Stimulated activated CD4-positive, alpha-beta T cell treated with anti-CD3 and anti-CD28 coated beads, Interleukin-4, amount 100 ng/mL, for 1 hour (primary cell): ENCODE measurements at places on chromosomes 7 and 10.
A peak's percentile ranks its signal among the peaks of the same experiment; 100 is the strongest.

DNA sequence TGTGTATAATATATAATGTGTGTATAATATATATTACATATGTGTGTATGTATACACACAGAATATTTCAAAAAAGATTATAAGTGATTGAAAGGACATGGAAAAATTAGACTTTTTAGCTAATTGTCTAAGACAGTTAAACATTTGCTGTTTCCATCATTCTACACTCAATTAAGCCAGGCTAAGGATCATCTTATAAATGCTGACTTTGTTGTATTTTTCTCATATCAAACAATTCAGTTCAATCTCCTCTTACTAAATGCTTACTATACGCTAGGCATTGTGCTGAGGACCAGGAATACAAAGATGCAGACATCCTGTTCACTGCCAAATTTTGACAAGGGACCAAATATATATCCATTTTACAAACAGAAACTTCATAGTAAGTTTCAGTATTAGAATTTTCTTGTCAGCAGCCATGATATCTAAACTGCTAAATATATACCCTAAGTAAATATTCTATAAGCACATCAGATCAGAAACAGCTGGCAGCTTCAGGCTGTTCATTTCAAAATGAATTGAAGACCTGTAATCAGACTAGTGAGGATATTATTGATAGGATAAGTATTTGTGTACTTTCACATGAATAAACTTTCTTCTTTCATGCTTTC is 10.3 kb upstream of the LRRN3 start:
- DNase-seq: no peak

DNA sequence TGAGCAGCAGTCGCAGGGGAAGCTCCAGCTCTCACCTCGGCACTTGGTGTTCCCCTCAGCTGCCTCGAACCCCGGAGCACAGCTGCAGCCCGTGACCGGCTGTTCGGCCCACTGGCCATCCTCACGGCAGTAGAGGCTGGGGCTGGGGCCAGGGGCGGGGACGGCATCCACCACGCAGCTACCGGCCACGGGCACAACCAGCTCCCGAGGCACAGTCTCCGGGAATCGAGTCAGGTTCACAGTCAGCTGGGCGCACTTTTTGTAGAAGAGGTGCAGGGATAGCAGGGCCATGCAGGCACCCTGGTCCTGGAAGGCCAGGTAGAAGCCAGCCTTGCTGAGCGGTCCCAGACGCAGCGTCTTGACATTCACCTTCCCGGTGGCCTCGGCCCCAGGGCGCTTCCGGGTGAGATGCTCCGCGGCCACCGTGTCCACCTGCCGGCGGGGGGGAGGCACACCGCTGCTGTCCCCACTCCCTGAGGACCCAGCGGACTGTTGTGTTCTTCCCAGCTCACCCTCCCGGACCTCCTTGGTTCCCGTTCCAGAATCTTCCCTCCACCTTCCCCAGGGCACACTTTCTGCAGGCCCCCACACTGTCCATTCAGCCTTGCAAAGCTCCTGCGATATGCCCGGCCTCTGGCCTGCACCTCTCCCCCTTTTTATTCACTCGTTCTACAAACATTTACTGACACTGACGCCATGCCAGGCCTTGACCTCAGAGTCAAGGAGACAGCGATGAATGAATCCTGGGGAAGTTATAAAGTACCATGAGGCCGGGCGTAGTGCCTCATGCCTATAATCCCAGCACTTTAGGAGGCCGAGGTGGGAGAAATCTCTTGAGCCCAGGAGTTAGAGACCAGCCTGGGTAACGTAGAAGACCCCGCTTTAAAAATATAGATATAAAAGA is 4.8 kb downstream of the EPHB4 start:
- no peak for DNase-seq

DNA sequence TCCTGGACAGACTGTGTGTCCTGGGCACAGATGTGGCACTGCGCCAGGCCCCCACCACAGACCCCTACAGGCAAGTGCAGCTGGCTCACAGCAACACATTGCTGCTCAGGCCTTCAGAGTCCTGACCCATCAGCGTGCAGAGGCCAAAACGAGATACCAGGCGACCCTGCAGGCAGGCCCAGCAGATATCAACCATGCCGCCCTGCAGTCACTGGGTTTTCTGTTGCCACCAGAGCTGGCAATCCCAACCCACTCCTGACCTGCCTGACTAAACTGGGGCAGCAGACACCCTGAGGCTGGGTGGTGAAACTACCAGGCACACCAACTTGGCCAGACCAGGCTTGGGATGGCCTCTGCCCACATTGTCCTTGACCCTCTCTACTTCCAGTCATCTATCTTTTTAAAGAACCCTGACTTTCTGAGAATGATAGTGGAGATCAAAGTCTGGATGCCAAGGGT is 20.3 kb downstream of the ZCCHC24 start:
- DNase-seq: no peak

DNA sequence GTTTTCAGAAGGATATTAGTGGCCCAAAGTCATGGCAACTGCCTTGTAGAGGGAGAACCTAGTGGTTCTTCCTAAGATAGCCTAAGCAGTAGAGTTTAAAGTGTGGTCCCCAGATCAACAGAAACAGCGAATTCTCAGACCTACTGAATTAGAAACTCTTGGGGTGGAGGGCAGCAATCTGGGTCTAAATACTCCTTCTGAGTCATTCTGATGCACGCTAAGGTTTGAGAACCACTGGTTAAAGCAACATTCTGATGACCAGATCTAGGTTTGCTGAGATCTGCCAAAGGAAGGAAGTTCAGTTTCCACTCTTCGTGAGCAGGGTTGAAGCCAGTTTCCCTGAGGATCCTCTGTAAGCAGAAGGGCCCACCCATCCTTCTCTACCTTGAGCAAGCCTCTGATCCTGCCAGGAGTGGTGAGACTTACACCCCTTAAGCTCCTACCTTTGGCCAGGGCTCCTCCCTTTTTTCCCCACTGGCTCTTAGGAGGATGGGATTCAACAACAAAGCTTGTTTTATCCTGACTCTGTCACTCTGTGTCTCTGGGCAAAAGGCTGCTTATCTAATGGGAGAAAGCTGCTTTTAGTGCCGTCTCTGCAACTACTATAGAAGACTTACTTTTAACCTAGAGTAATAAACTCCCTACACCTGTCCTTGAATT is 26.8 kb upstream of the TRUB1 start:
- no peak for DNase-seq

GRCh38 chr10:111986079-111986478 is 197.5 kb downstream of the GPAM start:
- DNase-seq: no peak

- DNase-seq: no peak
These were observed 442.3 kb upstream of the AKR1E2 start for GRCh38 chr10:4383651-4384098.

DNA sequence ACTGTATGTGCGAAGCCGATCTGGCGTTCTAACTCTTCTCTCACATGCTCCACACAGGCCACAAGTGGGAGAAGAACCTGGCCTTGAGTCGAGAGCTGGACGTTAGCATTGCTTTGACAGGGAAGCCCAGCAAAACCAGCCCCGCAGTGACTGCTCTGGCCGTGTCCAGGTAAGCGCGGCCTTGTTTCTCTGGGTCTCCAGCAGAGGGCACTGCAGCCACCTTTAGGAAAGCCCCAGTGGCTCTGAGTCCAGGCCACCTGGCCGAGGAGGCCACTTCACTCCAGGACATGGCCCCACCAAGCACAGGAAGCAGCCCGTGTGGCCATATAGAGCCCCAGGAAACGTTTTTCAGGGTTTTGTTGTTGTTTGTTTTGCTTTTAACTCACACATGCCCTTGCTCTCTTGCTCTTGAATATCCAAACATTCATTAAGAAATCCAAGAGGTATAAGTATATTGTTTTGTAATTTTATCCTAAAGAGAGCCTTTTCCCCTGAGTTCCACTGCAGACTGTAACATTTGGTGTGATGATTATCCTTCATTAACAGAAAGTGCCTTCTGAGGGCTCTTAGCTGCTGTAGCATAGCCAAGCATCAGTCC is 41.8 kb upstream of the LRRC18 start:
- peak; percentile 11 for DNase-seq

GRCh38 chr7:80942261-80943041 is 23.6 kb upstream of the SEMA3C start:
- DNase-seq: no peak

- DNase-seq: no peak
These were observed 149.8 kb downstream of the CCSER2 start for GRCh38 chr10:84478151-84478550.

GRCh38 chr10:24974976-24975375 is 22.6 kb upstream of the PRTFDC1 start:
- no peak for DNase-seq

- no peak for DNase-seq
These were observed 66.4 kb upstream of the TNRC18 start for GRCh38 chr7:5489991-5490536.

GRCh38 chr7:117155694-117156093 is 167.2 kb downstream of the WNT2 start:
- DNase-seq: no peak

DNA sequence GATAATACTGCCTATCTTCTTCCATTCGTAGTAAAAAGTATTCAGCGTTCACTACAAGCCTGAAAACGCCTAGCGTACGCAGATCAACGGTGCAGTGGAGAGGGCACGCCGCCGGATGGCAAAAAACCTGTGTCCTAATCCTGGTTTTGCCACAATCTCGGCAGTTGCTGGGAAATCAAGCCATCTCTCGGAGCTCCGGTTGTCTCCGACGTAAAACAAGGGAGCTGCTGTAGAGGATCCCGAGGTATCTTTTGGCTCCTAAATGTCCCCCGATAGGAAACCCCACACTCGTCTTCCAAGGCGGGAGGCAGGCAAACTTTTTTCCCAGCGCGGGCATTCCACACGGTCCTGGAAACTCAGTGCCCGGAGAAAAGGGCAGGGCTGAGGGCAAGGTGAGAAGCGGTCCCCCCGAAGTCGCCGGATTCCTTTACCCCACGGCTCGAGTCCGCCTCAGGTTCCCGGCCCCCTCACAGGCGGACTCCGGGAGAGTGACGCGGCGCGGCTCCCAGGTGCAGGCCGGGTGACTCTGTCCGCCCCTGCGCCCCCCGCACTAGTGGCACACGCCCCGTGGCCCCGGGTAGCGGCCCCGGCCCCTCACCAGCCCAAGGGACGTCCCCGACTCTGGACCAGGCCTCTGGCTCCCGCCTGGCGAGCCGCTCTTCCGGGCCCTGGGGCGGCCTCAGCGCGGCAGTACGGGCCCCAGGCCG is 649 bp downstream of the IDE start:
- peak; percentile 44 for DNase-seq

- DNase-seq: no peak
These were observed 64.3 kb downstream of the INSIG1 start for GRCh38 chr7:155361947-155362346.

DNA sequence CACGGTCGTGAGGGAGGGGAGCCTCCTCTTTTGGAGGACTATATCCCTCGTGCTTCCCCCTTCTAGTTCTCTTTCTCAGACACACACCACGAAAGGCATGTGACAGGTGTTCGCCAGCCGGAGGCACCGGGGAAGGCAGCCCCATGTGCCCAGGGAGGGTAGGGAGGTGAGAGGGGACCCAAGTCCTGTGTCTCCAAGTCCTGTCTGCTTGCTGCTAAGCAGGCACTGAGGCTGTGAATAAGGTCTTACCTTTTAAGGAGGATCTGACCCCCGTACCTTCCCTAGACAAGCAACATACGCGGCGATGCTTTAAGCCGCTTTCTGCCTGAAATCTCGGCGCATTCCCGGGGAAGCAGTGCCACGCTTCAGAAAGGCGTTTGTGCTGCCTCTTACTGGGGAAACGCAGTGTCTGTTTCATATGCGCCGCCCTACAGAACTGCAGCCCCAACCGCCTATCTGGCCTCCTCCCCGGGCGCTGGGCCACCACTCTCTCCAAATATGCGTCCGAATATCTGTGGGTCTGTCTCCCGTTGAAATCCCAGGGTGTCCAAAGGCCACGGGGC is 770 bp downstream of the PLXNA4 start:
- DNase-seq: no peak

DNA sequence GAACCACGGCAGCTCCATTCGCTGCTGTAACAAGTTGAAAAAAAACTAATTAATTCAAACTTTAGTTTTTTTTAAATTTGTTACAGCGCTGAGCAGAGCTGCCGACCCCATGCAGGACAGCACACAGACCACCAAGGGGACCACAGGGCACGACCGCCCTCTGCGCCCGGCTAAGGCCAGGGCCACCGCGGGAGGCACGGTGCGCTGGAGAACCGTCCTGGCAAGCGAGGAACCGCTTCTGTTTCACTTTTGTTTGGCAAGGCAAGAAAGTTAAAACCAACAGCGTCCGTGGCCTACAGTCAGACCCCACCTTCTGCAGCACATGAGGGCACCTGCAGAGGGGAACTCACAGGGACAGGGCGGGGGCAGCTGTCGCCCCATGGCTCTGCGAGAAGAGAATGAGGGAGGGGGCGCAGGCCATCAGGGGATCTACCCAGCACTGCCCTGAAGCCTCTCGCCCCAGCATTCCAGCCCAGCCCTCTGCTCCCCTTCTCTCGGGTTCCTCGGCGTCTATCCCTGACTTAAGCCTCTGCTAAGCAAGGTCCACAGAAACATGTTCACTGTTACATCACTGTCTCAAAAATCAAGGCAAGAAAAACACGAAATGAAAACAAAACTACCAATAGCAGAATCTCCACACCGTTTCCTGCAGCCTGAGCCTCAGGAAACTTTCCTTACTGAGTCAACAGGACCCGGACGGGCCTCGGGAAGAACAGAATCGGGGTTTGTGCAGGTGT is 204.4 kb downstream of the DIP2C start:
- no peak for DNase-seq

DNA sequence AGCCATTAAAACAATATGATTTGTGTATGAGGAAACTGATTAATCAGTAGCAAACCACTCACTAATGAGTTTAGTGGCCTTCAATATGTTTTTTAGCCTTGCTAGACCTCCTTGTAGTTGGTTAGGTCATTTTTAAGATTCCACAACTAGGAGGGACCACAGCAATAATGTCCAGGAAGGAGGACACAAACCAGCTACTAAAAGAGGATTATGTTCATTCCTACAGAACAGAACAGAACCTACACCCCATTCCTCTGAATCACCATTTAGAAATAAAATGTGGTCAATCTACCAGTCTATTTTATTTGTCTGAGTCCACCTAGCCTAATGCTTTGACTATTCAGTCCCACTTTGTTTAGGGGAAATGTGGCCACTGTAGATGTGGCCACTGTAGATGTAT is 226.3 kb downstream of the GLI3 start:
- no peak for DNase-seq

DNA sequence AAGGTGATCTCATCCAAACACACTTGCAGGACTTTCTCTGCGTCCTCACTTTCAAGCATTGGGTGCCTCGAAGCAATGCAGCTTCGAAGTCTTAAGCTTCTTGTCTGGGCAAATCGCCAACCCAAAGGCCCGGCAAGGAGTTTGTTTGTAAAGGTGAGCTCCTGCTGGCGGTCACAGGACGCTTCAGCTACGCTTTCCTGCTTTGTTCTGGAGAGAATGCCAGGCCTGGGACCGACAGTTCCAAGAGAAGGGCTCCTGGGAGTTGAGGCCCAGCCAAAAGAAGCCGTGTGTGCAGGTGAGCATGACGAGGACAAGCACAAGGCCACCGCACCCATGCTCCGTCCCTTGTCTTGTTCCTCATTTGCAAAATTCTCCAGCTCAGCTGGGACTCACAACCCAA is 106.6 kb upstream of the DOCK1 start:
- no peak for DNase-seq

DNA sequence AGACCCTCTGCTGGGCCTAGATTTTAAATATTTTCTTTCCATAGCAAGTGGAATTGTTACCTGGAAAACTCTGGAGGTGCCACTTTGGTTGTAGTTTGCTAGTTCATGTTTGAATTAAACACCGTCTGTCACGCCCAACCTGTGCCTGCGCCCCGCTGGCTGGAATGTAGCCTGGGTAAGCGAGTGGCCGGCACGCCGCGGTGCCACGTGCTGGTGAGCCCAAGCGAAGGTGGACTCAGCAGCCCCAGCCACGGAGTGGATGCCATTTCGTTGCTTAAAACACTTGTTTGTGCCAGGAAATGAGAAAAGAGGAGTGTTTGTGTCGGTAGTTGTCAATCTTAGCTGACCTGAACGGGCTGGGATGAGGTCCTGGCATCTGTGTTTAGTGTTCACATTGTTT is 2.7 kb downstream of the GET4 start:
- no peak for DNase-seq
